M059J (cell line): ENCODE measurements at places on chromosomes 2 and 18.

- no peak for DNase-seq
Measured at GRCh38 chr2:238092486-238093035, 7.6 kb upstream of the ESPNL start.

GRCh38 chr2:223532712-223533111, 69.4 kb downstream of the SCG2 start:
- no peak for DNase-seq

GRCh38 chr2:215626812-215627281, 191.0 kb upstream of the FN1 start:
- peak; percentile 28 for DNase-seq

DNA sequence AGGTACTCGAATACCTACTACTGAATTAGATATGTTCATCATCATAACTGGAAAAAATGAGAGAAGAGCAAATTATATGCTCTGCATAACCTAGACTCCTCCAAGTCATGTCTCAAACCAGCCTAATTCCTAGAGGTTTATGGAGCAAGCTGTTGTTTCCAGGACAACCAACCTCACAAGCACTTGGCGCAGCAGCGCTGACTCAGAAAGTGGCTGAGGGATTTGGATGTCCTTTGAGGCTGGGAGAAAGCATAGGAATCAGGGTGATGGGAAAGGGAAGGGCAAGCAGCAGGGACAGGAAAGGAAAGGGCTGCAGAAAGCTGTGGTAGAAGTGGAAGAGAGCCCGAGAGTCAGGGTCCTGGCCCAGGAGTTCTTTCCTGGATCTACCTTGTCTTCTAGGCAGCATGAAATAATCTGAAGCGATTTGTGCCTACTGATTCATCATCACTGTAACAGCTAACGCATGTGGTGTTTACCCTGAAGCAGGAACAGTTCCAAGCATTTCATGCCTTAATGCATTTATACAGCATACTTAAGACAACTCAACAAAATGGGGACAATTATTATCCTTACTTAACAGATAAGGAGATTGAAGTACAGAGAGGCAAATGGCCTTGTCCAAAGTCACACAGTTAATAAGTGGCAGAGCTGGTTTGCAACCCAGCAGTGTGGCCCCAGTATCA, 3.7 kb downstream of the PLEK start:
- peak; percentile 91 for DNase-seq

DNA sequence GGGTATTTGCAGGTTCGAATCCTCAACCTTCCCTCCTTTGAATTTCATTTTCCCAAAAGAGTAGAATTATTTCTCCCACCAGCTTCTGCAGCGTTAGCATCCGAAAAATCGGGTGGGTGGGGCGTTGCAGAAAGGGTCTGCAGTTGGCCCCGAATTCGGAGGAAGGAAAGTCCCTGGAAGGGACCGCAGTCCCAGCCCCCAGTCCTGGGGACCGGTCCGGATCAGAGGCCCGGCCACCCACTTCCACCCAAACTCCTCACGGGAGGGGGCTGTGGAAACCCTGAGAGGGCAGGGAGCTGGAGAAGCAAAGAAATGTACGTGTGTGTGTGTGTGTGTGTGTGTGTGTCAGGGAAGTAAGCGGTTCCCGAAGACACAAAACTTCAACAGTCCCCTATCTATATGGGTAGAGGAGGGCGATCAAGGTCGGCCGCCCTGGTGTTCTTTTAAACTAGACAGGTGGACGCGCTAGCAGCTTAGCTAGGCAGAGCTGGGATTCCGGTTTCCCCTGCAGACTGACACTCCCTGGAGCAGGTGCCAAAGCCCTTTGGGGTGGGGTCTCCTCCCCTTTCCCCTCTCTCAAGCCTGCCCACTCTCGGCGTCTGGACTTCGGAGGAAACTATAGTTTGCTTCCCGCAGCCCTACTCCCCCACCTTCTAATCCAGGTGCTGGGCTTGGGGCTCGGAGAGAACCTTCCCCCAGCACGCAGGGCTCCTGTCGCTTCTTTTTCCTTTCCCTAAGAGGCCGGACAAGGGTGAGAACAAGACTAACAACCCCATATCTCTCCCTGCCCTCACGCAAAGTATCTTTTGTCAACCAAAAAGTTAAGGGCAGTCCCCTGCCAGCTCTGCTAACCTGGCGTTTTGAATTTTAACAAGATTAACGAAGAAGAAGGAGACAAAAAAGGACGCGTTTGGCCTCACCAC, 4.8 kb upstream of the ONECUT2 start:
- DNase-seq = no peak

DNA sequence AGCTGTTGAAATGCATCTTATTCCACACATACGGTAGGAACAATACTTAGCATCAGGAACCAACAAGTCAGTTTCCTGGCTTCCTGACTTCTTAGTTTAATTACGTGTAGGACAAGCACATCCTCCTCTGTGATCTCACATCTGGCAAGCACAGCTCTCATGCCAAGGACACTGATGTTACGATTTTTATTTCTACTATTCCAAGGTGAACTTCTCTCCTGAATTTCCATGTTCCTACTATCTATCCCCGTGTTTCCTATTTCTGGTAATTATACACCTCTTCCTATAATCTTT, 374.0 kb downstream of the NCKAP5 start:
- no peak for DNase-seq

GRCh38 chr18:60549338-60549960, 176.9 kb upstream of the MC4R start:
- DNase-seq = peak; percentile 67

DNA sequence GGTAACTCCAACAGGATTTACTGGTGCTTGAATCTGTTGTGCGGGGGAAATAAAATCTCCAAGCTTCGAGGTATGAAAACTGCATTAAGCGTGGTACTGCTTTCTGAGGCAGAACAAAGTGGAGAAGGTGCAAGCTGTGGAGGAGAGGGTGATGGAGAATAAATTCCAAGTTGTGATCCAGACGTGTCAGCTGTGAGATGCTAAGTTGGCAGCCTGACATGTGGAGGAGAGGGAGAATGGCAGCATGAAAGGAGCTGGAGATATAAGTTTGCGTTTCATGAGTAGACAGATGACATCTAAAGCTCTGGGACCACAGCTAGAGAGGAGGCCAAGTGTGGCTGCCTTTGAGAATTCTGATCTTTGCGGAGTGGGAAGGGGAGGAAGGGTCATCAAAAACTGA, 411.8 kb downstream of the FBXO15 start:
- no peak for DNase-seq

- no peak for DNase-seq
Measured at GRCh38 chr2:9762164-9762563, 81.1 kb upstream of the TAF1B start.

GRCh38 chr18:79378536-79379250, 17.0 kb upstream of the NFATC1 start:
- DNase-seq = peak; percentile 23
